NCI-H1436 treated with DMSO at 0.1 percent for 48 hours (cell line): ENCODE measurements at places on chromosomes 16 and 17.

GRCh38 chr16:10579575-10579964, 828 bp downstream of the EMP2 start:
- no peak for DNase-seq

DNA sequence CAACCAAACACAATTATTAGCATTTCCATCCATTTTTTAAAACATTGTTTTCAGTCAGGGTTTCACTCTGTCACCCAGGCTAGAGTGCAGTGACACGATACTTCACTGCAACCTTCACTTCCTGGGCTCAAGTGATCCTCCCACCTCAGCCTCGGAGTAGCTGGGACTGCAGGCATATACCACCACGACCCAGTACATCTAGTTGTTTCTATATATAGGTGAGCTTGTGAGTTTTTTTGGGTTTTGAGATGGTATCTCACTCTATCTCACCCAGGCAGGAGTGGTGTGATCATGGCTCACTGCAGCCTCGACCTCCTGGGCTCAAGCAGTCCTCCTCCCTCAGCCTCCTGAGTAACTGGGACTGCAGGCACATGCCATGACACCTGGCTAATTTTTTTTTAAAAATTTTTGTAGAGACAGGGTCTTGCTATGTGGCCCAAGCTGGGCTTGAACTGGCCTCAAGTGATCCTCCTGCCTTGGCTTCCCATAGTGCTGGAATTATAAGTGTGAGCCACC, 21.5 kb upstream of the ATP5MC1 start:
- no peak for DNase-seq

- no peak for DNase-seq
Observed at GRCh38 chr17:2985318-2985717, 78.1 kb downstream of the OR1D5 start.

DNA sequence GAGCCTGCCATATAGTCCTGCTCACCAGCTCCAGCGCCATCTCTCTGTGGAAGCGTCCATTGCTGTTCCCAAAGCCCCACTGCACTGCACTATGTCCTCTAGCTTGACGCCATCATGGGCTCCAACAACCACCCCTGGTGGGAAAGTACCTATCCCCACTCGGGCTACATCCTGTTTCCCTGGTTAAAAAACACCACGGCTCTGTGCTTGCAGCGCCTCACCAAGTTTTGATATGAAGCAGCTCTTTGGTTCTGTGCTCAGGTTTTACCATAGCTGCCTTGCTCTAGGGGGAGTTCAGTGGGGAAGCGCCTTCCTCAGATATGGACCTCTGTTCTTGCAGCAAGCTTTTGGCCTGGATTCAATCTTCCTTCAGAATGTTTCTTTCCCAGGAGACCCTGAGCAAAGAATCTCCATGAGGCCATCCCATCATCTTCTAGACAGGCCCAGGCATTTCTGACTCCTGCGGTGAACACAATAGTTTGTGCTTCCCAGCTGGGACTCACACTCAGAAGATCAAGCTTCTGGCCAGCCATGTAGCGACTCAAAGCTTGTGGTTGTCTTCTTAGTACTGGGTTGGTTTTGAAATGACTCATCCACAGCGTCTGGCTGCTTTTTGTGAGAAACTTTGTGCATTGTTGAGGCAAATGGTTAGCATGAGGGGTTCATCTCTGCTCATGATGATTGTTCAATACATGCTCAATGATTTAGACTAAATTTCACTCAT, 39.5 kb downstream of the DYNLRB2 start:
- DNase-seq: no peak

GRCh38 chr16:73154063-73154870, 106.3 kb upstream of the ZFHX3 start:
- DNase-seq: no peak

GRCh38 chr17:27356091-27356705, 62.3 kb downstream of the WSB1 start:
- DNase-seq: no peak

GRCh38 chr17:48636177-48637018, 10.2 kb upstream of the HOXB9 start:
- DNase-seq: peak; percentile 29

DNA sequence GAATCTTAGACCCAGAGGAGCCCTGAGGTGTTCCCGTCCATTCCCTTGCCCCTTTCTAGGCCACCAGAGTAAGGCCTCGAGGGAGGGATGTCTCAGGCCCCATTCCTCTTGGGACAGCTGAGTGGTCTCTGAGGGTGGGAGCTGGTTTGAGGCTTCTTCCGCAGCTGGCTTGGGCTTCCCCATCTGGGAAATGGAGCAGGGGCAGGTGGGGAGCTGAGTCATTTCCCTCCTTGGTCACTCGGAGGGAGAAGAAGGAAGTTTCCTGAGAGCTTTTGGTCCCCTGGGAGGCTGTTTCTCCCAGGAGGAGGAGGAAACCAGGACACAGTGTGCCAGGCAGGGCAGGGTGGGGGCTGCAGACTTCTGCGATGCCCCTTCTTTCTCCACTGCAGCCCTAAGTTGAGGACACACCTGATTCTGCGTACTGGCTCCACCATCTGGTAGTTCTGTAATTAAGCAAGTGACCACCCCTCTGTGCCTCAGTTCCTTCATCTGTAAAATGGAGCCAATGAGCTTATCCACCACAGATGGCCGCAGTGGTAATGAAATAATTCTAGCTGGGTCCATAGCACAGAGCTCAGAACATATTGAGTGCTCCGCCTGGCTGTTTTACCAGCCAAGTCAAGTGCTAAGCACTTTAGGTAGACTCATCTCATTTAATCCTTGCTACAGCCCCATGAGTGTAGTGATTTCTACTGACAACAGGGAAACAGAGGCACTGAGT, 1.6 kb upstream of the KCNJ12 start:
- no peak for DNase-seq

GRCh38 chr17:50499721-50500120, 8.5 kb upstream of the MYCBPAP start:
- no peak for DNase-seq

DNA sequence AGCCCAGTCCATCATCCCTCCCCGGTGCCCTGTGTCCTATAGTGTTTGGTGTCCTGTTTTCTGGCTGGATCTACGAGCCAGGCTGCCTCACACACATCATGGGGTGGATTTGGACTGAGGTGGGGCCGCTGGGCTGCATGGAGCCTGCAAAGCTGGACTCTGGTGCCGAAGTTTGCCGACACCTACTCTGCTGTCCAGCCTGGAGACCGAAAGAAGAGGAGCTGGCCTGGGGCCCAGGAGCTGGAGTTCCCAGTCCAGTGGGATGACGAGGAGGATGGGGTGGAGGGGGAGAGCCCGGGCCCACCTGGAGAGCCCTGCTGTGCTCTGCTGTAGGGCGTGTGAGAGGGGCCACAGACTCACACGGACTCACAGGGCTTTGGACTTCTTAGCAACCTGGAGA, 40.3 kb upstream of the ENPP7 start:
- DNase-seq: no peak

DNA sequence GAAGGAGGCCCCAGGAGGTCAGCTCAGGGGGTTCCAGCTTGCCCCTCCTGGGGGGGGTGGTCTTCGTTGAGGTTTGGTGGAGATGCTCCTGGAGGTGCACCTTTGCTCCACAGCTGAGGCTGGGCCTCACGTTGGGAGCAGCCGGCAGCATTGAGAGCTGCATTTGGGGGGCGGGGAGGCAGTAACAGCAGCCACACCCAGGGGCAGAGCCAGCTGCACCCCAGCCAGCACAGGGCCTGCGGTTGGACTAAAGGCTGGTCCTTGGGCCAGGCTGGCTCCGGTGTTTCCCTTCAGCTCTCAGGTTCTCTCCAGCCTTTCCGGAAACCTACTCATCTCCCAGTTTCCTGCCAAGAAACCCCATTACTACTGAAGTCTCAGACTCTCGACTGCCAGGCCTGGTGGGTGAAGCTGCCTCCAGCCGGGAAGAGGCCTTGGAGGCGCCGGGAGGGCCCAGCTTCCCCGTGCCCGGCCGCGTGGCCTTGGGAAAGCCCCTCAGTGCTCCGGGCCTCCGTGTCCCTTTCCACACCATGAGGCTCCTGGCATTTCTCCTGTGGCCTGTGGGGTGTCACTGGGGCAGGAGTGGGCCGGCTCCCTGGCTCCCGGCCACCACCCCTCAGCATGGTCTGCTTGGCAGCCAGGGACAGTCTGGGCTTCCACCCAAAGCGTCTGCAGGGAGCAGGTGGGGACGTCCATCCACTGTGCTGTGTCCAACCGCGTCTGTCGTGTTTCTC, 14.0 kb upstream of the BAIAP2 start:
- DNase-seq: no peak

- no peak for DNase-seq
Observed at GRCh38 chr17:70968302-70968701, 799.0 kb downstream of the KCNJ2 start.

- no peak for DNase-seq
Observed at GRCh38 chr17:44400226-44400847, 10.9 kb upstream of the ITGA2B start.

- no peak for DNase-seq
Observed at GRCh38 chr16:86249631-86250030, 260.7 kb upstream of the FOXF1 start.

GRCh38 chr16:24610416-24610755, 71.0 kb downstream of the RBBP6 start:
- DNase-seq: no peak

DNA sequence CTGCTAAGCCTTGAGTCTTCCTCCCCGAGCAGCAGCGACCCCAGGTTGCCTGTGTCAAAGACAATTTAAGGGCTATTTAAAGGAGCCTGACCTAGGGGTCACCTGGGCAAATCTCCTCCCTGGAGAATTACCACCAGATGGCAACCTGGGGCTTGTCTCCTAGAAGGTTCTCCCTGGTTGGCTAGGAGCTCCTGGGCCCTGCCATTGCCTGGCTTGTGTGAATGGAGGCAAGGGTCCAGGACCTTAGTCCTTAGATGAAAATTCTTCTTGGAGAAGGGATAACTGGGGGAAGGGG, 51.3 kb upstream of the TAC4 start:
- DNase-seq: no peak

DNA sequence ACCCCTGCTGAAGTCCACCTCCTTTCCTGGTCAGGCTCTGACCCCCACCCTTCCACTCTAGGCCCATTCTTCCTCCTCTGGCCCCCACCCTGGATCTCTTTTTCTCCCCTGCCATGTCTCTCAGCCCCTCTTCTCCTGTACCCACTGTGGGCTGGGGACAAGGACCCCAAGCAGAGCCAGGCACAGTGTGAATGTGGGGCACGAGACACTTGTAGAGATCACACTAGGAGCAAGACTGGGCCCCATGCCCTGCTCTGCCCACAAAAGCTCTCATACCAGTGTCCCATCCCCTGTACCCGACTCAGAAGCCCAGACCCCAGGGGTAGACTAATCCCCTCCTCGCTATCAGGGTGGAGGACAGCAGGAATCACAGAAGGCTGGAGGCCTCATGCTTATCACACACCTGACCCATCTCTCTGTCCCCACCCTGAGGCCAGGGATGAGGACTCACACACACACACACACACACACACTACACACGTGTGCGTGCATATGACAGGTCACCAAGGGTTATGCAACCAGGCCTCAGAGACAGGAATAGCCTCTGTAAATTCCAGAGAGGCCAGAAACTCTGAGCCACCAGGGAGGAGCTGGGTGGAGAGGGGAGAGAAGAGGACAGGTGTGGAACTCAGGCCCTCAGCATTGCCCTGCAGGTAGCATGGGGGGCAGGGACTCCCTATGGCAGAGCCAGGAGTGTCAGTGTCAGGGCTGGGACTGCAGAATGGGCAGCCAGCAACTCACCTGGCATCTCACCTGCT, 21.1 kb downstream of the ARHGAP27 start:
- no peak for DNase-seq

DNA sequence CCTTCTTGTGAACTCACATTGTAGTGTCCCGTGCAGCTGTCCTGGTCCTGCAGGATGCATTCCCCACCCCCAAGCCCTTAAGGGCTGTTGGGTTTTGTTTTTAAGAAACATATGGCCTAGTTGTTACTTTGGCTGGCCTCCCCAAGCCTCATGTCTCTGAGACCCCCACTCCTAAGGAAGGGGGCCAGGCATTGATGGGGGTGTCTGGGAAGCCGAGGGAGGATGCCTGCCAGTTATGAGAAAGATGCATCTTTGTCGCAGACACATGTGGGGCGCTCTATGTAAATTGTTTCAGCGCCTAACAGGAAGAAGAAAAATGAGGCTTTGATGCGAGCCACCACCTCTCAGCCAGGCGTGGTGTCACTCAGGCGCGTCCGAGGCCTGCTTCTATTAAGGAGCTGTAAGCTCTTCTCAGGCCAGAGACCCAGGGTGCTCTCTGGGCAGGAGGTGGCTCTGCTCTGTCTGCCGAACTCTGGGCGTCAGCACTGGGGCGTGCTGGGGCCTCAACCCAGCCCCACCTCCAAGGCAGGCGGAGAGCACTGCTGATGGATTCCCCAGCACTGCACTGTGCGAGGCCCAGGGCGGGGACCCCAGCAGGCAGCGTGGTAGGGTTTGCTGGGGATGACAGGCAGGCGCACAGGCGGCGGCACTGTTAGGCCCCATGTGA, 70.6 kb downstream of the SREBF1 start:
- no peak for DNase-seq

DNA sequence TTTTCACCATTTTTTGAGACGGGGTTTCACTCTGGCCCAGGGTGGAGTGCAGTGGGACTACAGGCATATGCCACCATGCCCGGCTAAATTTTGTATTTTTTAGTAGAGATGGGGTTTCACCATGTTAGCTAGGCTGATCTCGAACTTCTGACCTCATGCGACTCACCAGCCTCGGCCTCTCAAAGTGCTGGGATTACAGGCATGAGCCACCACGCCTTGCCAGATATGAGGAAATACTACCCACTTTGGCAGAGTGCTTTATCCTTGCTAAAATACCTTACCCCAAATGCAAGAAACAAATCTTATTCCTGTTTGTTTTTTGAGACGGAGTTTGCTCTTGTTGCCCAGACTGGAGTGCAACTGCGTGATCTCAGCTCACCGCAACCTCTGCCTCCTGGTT, 62.9 kb upstream of the MGAT5B start:
- no peak for DNase-seq

- DNase-seq: no peak
Observed at GRCh38 chr16:27740496-27741201, 190.7 kb downstream of the KATNIP start.

DNA sequence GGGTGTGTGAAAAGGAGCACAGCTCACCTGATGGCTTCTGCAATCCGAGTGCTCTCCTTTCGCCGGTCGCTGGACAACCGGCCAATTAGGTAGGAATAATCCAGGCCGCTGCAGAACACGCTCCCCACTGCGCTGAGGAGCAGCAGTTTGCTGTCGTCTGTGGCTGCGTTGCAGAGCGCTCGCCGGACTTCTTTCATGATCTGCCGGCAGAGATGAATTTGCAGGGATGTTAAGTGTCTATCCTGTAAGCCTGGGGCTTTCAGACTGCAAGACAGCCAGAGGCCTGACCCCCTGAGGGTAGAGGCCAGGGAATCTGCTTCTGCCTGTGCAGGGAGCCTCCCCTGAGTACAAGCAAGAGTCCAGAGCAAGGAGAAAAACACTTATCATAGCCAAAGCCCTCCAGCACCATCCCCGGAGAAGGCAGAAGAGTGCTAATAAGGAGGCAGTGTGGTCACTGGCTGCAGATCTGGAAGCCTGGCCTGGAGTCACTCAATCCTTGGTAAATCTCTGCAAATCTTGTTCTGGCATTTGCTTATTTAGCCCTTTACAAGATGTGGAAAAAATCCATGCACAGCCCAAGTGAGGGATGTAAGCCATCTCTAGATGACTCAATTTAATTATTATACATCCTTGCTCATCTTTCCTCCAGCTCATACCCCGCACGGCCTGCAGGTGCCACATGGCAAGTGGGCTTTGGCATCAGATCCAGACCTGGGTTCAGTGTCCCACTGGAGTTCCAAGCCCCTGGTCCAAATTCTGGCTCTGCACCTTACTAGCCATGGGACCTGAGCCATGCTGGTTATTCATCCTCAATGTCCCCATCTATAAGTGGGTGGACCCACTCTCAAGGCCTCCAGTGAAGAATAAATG, 80.2 kb downstream of the DYNLRB2 start:
- DNase-seq: no peak

- no peak for DNase-seq
Observed at GRCh38 chr17:35222452-35222851, 20.4 kb upstream of the SLFN5 start.
